Activated T-cell treated with anti-CD3 and anti-CD28 coated beads, Interleukin-2, amount 50 U/mL, for 72 hours (primary cell): ENCODE measurements at places on chromosomes 7 and 10. TPM values are rescaled to one million over a fixed set of nuclear protein-coding genes. Genes with fewer than 3 reads are reported as not detected.

The C10orf53 gene
- total RNA-seq = not detected

The POLR1F gene
- total RNA-seq = 15.6 TPM

The KIAA1549 gene
- 0.93 TPM for total RNA-seq

The GSTK1 gene
- 242 TPM for total RNA-seq

The TMEM229A gene
- total RNA-seq = not detected

The RGS10 gene
- total RNA-seq = 208 TPM

The LRMDA gene
- not detected for total RNA-seq

The PNLIP gene
- total RNA-seq = not detected

The ACTR3C gene
- 6.3 TPM for total RNA-seq

The DGKI gene
- 17.8 TPM for total RNA-seq

The ATG9B gene
- 10.1 TPM for total RNA-seq

The ZFAND4 gene
- 13.4 TPM for total RNA-seq

The NPTX2 gene
- not detected for total RNA-seq

The RUFY2 gene
- total RNA-seq = 12.3 TPM

The CACNB2 gene
- total RNA-seq = not detected

The NUDT13 gene
- 1.3 TPM for total RNA-seq

The PFKFB3 gene
- total RNA-seq = 120 TPM

The TMEM184A gene
- total RNA-seq = not detected

The BAG3 gene
- total RNA-seq = 22.1 TPM

The HOXA5 gene
- total RNA-seq = not detected
